ENCODE measurements at places on chromosomes 5 and 9. TPM values are rescaled to one million over a fixed set of nuclear protein-coding genes. Genes with fewer than 3 reads are reported as not detected.

Gene CD274
- 0.33 TPM for total RNA-seq

Gene STARD4
- 88.1 TPM for total RNA-seq

Gene ADAMTS16
- total RNA-seq = not detected

Gene PCDHB7
- total RNA-seq = 0.63 TPM

Data from fibroblast of the aortic adventitia (primary cell).